Stimulated activated CD8-positive, alpha-beta memory T cell treated with anti-CD3 and anti-CD28 coated beads, Interleukin-2, amount 100 ng/mL, for 48 hours (primary cell): ENCODE measurements at places on chromosomes 16 and 17.

DNA sequence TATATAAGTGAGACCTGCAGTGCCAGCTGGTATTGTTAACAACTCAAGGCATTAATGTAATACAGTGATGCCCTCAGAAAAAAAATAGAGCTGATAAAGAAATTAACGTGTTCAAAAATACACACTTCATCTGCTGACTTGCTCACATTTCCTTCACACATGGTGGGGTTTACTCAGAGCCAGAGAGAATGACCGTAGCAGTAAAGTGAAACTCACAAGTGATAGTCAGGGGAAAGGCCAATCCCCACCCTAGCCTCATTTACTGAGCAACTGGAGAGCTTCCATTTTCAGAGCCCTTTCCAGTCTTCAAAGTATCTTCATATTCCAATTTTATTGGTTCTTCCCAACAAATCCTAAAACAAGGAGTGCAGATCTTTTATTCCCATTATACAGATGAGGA lies 74.0 kb upstream of the HLF start:
- DNase-seq = no peak

DNA sequence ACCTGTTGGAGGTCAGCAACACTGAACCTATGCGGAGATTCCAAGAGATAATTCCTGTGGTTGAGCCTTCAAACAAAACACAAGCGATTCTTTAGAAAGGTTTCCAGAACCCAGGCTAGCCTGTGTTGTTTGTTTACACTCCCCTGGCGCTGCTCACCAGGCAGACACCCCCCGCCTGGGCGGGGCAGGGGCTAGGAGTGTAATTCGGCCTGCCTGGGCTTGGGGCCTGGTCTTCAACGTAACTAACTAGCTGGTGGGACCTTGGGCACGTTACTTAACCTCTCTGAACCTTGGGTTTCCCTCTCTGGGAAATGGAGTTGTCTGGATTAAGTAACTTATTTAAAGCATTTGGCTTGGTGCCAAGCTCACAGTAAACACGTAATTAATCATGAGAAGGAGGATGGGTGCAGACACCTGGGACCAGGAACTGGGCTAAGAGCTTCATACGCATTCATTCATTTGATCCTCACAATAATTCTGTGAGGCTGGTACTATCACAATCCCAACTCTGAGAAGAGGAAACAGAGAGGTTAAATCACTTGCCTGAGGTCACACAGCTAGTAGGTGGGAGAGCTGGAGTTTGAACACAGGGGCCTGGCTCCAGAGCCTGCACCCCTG lies 7.6 kb upstream of the ARHGAP27 start:
- no peak for DNase-seq

DNA sequence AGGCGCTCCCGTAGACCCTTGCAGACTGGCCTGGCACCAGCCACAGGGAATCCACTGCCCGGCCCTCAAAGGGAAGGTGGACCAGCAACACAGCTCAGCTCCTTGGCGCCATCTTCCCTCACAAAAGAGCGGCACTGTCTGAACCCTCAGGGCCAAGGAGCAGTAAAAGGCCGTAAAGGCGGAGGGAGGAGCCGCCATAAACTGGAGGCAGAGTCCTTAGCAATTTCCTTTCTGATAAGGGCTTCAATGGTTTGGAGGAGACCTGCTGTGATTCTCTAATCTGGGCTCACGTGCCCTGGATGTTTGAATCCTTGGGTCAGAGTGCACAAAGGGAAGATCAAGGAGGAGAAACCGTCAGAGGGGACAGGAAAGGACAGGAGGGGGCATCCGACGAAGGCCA lies 15.5 kb upstream of the AXIN2 start:
- no peak for DNase-seq

DNA sequence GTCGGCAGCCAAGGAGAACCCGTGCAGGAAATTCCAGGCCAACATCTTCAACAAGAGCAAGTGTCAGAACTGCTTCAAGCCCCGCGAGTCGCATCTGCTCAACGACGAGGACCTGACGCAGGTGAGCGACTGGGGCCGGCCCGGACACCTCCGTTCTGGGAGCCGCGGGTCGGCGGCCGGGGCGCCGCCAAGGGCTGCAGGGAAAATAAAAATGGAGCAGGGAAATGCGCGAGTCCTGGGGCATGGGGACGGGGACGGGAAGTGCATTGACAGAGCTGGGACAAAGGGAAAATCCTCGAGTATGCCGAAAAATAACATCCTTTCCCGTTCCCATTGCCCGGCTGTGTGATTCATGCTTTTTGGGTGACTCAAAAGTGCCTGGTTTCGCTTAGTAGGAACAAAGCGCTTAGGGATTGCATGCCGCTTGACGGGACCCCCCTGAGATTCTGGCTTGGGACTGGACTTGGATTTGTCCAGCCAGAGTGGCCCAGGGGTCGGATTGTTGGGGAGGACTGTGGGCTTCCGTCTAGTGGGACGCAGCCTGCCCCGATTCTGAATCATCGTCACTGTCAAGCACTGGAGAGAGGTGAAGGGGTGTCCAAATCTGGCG lies 699 bp downstream of the MPRIP start:
- peak; percentile 11 for DNase-seq

DNA sequence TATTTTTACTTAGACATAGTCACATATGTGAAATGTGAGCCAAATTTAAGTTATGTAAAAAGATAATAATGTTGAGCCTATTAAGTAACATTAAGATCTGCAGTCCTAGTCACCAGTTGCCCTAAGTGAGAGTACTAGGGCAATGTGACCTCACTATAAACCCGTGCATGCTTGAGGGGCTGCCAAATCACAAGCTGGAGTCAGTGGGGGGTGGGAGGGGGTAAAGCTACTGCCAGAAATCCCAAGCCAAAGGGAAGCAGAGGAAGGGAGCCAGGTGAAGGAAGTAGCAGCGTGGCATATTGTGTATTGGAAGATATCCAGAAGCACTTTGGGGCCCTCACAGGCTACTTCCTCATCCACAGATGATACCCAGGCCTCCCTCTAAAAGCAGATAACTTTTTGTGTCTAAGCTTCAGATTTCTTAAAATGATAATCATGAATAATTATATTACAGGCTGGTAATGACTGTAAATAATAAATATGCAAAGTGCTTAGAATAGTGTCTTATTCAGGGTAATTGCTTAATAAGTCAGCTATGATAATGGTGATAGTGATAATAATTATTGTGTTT lies 134.1 kb downstream of the CA10 start:
- no peak for DNase-seq

DNA sequence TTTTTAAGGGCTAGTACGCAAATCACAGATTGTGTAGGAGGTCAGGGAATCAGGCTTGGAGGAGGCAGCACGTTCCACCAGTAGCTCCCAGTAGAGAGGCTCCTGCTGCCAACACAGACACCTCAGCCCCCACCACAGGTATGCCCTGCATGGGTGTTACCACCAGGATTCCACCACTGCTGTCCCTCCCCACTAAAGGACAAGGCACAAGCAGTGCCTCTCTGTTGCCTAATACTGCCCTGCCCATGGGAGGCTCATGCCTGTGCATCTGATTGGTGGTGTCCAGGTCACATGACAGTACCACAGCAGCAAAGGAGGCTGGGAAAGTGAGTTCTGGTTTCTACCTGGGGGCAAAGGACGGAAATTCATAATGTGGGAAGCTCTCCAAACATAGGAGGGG lies 33.6 kb upstream of the CACNG4 start:
- no peak for DNase-seq

DNA sequence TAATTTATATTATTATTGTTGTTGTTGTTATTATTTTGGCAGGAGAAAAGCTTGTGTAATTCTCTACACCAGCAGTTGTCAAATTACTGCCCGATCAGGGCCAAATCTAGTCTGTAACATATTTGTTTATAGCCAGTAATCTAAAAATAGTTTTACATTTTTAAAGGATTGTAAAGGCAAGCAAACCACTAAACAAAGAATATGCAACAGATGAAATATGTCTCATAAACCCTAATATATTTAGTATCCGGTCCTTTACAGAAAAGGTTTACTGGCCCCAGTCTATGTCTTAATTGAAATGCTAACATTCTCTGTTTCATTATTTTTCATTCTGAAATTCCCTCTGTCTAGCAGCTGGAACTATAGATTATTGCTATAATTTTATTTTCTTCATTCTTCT lies 709.5 kb downstream of the KCNJ2 start:
- DNase-seq = no peak

- peak; percentile 76 for DNase-seq
These were observed at the start of gene DOK4 for GRCh38 chr16:57485916-57486857. Gene DOK4, minus strand, starts transcription at chr16:57486493. Its CDS starts 6,986 bp downstream, at chr16:57479507.

DNA sequence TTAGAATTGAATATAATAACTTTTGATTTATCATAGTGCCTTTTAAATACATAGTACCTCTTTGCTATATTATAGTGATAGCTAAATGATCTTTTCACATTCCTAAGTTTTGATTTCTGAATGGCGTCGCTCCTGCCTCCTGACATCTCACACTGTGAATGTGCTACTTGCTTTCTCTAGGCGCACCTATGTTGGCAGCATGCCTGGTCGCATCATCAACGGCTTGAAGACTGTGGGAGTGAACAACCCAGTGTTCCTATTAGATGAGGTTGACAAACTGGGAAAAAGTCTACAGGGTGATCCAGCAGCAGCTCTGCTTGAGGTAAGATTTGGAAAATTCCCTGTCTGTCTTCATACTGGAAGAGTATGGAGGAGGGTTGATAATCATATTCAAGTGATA lies 29.8 kb upstream of the ABCC11 start:
- no peak for DNase-seq

GRCh38 chr17:61233991-61234750 lies 165.5 kb upstream of the TBX2 start:
- DNase-seq = no peak

DNA sequence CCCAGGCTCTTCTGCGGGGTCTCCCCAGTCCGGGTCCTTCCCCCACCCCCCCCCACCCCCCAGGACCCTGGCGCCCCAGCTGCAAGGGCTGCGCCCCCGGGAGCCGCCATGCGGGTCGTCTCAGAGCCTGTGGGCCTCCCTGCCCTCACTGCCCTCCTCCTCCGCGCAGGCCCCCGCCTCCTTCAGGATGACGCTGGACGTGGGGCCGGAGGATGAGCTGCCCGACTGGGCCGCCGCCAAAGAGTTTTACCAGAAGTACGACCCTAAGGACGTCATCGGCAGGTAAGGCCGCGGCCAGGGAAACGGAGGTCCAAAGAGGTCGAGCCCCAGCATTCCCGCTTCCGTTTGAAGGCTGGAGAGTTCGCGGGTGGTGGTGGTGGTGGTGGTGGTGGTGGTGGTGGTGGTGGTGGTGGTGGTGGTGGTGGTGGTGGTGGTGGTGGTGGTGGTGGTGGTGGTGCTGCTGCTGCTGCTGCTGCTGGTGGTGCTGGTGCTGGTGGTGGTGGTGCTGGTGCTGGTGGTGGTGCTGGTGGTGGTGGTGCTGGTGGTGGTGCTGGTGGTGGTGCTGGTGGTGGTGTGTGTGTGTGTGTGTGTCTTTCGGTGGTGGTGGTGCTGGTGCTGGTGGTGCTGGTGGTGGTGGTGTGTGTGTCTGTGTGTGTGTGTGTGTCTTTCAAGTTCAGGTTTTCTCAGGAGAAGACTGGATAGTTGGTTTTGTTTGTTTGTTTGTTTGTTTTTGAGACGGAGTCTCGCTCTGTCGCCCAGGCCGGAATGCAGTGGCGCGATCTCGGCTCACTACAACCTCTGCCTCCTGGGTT lies 615 bp downstream of the PHKG2 start:
- DNase-seq = no peak

- DNase-seq = no peak
These were observed 288.6 kb upstream of the ELAC2 start for GRCh38 chr17:13306310-13306962.

GRCh38 chr17:58268326-58268725 lies 12.4 kb downstream of the MPO start:
- DNase-seq = no peak

DNA sequence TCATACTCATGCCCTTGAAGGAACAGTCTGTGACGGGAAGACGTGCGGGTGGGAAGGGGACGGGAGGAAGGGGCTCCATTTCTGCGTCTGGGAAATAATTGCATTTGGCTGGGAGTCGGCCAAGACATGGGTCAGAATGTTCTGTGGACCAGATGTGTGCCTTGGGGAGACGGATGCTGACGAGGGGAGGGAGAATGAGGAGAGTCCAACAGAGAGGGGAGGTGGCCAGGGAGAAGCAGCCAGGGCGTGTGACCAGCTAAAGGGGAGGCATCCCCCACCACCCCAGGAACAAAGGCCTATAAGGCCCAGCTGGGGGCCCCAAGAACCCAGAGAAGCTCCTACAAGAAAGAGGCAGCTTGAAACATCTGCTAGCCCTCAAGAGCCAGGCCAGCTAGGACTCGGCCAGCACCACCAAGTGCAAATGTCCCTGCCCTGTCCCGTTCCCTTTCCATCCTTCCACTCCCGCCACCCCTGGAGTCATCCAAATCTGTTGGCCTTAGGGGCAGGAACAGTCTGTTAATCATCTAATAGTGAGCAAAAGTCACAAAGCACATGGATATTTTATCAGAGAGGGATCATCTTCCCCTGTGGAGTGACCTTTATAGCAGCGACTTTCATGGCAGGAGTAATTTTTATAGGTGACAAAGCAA lies 42.5 kb upstream of the BCO1 start:
- DNase-seq = no peak

- DNase-seq = no peak
These were observed 86.5 kb downstream of the C16orf78 start for GRCh38 chr16:49459953-49460735.

GRCh38 chr16:69325784-69326171 lies 4.6 kb downstream of the PDF start:
- no peak for DNase-seq

DNA sequence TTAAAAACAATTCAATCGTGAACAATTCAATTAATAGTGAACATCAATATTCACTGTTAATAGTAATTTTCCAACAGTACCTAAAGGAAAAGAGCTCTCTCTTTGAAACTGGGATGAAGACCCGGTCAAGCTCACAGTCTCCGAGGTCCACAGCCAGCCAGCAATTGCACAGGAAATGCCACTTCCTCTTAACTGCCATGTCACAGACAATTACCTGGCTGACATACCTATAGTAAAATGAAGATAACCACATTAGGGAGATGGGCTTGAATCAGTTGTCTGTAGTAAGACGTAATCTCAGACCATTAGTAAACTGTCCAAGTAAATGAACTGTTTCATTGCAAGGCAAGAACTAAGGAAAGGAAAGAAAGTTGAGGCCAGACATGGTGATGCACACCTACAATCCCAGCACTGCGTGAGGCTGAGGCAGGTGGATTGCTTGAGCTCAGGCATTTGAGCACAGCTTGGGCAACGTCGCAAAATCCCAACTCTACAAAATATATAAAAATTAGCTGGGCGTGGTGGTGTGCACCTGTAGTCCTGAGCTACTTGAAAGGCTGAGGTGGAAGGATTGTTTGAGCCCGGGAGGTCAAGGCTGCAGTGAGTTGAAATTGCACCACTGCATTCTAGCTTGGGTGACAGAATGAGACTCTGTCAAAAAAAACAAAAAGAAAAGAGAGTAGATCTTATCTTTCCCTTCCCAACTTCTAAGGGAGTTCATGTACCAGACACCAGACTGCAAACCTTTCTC lies 36.9 kb downstream of the PKD1L3 start:
- DNase-seq = no peak

GRCh38 chr17:50188921-50189549 lies 12.4 kb downstream of the COL1A1 start:
- no peak for DNase-seq
